ENCODE measurements at places on chromosomes 3 and 15.
A peak's percentile ranks its signal among the peaks of the same experiment; 100 is the strongest.

DNA sequence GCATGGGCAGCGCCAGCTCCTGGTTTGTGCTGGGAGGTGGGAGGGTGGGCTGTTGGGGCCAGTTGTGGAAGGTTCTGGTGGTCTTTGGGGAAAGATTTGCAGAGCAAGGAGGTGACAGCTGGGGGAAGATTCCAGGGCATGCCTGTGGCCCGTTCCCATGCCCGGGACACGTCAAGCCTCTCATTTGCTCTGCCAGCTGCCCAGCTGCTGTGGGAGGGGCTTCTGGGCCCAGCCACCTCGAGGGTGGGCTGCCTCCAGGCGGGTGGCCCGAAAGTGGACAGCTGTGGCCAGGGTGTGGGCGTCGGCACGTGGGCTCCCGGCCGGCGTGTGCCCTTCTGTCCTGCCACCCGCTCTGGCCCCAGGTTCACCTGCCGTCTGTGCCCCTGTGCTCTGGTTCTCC, 17.2 kb downstream of the PLXNA1 start:
- DNase-seq: no peak

- no peak for DNase-seq
These were observed 375.8 kb downstream of the TIGIT start for GRCh38 chr3:114669614-114670013.

GRCh38 chr3:164208048-164208447, 870.2 kb downstream of the SI start:
- DNase-seq: no peak

DNA sequence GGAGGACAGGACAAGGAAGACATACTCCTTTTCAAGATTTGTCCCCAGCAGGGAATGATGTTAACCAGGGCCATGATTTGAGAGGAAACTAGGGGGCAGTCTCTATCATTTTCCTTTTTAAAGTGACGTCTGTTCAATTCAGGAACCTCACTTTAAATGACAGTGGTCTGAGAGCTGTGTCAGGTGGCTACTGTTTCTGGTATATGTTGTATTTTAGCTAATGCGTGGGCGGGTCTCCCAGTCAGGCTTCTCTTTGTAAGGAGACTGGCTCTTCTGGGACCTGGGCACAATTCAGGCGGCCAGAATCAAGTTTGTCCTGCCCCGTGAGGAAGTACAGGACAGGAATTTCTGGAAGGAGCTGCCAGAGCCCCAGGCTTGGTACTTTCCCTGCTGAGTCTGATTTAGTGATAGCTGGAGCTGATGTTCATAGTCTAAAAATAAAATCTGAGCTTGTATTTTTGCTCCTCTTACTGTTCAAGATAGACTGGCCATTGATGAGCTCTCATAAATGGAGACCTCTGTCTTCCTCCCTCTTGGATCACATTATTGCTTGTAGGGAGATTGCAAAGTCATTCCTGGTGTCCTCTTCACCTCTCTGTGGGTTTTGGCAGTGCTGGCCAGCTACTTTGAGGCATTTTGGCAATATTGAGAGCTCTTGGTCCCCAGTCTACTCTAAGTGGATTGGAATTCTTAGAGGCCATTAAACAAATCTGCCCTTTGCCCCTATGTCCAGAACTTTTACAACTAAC, 25.6 kb downstream of the SQOR start:
- no peak for DNase-seq

GRCh38 chr15:98902931-98903330, 104.7 kb downstream of the PGPEP1L start:
- DNase-seq: no peak

DNA sequence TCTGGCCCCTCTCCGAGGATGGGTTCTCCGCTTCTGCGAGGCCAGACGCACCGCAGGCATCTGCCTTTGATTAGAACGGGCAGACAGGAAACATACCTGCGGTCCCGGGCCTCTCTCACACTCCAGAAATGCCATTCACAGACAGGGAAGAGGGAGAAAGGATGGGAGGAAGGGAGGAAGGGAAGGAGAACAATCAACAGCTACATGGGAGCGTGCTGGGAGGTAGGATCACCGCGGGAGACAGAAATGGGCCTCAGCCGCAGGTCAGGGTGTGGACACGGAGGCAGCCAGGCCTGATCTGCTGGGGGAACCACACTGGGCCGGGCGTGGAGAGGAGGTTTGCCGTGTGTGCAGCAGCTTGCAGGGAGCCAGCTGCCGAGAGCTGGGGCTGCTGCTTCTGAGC, 90.7 kb upstream of the RGMA start:
- no peak for DNase-seq

- no peak for DNase-seq
These were observed 1123.0 kb downstream of the ROBO1 start for GRCh38 chr3:78644847-78645246.

DNA sequence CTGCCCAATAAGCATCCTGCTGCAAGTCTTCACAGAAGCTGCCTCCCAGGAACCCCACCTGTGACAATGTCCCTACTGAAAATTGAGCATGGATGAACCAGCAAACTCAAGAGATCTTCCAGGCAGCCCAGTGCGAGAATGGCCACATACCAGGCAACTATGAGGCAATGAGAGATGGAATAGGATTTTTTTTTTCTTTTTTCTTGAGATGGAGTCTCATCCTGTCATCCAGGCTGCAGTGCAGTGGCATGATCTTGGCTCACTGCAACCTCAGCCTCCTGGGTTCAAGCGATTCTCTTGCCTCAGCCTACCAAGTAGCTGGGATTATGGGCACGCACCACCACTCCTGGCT, 60.9 kb upstream of the ARL8B start:
- no peak for DNase-seq

DNA sequence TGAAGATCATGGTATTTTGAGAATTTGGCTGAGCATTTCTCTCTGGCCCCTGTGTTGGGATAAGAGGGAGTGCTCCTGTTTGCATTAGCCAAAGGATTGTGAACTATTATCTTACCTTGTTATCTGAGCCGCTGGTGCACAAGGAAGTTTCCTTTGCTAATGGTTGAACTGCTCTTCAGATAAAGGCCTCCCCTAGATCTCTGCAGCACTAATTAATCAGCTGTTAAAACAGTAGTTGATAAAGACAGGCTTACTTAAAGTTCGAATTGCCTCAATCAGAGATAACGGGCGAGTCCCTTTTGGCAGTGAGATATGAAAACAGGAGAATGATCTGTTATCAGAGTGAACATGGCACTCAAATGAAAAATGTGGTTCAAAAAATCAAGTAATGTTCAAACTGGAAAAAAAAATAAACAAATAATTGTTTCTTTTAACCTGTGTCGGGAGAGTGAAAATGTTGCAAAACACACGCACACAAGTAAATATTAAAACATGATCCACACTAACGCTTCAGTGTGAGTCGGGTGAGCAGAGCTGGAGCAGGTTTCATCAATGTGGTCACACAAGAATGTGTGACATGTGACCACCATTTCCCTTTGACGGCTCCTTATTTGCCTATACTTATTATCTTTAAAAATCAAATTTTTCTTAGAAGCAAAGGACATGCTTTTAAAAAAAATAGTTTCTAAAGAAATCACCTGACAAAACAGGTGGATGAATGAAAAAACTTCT, 469.1 kb downstream of the SOX2 start:
- DNase-seq: no peak

GRCh38 chr15:90192961-90193786, 8.0 kb upstream of the SEMA4B start:
- DNase-seq: no peak

- no peak for DNase-seq
These were observed 21.8 kb upstream of the LIMD1 start for GRCh38 chr3:45572755-45573154.

- peak; percentile 92 for DNase-seq
These were observed 5.9 kb upstream of the TMEM115 start for GRCh38 chr3:50365080-50365841.

DNA sequence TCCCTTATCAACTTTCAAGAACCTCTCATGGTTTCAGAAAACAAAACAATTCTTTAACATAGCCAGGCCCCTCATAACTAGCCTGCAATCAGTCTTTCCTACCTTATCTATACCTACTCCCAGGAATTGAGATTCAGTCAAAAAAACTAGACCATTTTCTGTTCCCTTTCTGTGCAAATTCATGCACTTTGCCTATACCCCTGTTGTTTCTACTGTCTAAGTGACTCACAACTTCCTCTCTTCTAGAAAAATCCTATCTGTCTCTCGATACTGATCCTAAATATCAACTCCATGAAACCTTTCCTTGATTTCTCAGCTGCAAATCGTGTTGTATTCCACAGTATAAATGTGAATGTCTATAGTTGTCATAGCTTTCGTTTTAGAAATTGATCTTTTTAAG, 10.9 kb upstream of the IL1RAP start:
- DNase-seq: no peak

DNA sequence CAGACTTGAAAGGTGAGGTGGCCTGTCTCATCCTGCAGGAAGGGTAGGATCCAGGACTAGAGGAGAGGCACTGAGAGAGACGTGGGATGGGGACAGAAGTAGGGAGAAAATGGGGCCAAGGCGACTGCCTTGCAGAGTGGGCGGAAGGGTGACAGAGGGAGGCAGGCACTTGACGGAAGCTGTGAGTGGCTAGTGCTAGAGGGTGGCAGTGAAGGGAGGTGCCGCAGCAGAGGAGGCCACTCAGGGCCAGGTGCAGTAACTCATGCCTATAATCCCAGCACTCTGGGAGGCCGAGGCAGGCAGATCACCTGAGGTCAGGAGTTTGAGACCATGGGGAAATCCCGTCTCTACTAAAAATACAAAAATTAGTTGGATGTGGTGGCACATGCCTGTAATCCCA, 7.3 kb downstream of the CCDC33 start:
- DNase-seq: no peak

DNA sequence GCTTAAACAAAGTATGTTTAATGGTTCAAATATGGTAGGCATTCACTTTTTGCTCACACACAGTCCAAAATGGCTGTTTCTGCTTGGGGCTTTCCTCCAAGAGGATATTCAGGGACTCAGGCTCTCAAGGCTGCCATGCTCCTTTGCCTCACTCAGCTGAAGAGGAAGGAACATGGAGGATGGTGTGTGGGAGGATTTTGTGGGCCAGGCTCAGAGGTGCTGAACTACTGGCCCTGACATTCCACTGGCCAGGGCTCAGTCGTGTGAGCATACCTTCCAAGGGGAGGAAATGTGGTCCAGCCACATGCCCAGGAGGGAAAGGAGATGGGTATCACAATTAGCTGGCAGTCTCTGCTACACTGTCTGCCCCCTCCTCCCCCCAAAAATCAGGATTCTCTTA, 8.7 kb downstream of the PXYLP1 start:
- DNase-seq: no peak

GRCh38 chr15:42728560-42728959, 8.4 kb downstream of the CDAN1 start:
- no peak for DNase-seq

GRCh38 chr15:66429117-66429516, 42.4 kb downstream of the MAP2K1 start:
- no peak for DNase-seq

GRCh38 chr3:28792604-28793003, 444.0 kb upstream of the AZI2 start:
- DNase-seq: no peak

GRCh38 chr15:47717036-47717612, at the start of gene SEMA6D:
TSS of gene SEMA6D (plus strand) at chr15:47717505. CDS start at chr15:47759799, 42,294 bp downstream.
- no peak for DNase-seq

DNA sequence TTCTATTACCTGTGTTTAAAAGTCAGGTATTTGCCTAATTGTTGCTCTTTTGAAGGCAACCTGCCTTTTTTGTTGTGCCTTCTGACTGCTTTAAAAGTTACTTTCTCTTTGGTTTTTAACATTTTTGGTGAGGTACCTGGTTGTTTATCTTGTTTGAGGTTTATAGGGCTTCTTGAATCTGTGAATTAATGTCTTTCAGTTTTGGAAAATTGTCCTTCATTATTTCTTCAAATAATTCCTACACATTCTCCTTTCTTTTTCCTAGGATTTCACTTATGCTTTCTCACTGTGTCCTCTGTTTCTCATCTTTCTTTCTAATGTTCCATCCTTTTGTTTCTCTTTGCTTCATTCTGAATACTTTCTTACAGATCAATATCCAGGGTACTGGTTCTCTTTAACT, 30.8 kb downstream of the HHLA2 start:
- no peak for DNase-seq

DNA sequence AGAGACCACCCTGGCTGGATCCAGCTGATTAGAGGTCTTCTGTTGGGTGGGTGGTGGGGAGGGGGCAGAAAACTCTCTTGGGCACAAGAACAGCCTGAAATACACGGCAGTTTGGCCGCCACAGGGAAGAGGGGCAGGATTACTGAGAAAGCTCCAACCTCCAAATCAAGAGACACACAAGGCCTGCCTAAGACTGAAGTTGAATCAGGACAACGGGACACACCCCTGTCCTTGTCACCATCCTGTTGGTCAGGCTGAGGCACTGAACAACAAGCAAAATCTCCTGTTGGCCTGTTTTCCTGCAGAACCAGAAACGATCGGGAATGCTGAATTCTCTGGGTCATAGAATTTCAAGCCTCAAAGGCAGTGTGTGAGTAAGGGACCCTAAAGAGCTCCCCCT, 247.8 kb downstream of the FAM43A start:
- DNase-seq: no peak

DNA sequence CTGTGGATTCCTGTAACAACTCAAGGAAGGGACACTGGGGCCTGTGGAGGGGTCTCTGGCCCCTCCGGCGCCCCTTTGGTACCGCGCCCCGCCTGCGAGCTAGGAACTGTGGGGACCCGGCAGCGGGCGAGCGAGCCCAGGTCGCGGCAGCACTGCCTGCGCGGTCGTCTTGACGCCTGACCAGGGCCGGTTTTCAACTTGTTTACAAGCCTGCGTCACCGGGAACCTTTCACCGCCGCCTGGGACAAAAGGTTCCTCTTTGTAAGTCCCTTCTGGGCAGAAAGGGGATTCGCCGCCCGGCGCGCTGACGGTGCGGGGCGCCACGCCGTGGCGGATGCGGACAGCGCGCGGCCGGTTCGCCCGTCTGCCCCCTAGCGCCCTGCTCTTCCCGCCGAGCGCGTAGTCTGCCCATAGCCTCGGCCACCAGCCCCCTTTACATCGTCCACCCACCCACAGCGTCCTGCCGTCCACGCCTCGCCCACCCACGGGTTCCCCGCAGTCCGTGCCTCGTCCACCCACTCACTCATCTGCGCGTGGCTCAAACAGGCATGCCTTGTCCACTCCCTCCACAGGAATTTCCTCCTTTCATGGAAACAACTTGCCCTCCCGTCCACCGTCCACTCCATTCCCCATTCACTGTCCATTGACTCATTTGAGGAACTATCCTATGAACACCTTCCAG, 5.5 kb upstream of the CFAP100 start:
- no peak for DNase-seq

- DNase-seq: no peak
These were observed 211.1 kb downstream of the PDZRN3 start for GRCh38 chr3:73413619-73414018.

GRCh38 chr3:39189959-39190269, 2.5 kb downstream of the XIRP1 start:
- peak; percentile 32 for DNase-seq

GRCh38 chr3:36295296-36295695, 85.0 kb upstream of the STAC start:
- DNase-seq: no peak

GRCh38 chr3:195226900-195227447, 44.0 kb downstream of the XXYLT1 start:
- DNase-seq: no peak

DNA sequence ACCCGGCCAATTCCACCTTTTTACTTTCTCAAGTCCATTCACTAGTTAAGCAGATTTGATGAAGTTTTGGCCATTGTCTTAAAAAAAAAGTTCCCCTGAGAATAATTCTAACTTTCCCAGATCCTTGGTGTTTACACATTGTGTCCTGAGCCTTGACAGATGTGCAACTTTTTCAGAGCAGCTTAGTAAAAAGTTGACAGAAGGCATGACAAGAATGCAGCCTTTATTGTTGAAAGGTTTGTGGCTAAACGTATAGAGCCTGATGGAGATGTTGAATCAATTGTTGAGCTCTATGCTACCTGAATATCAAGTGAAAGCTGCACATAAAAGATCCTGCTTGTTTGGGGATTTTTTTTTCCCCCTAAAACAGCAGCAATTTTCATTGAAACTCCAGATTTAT, 75.3 kb upstream of the CMTM7 start:
- DNase-seq: no peak

Data from activated T-helper 1 cell treated with anti-CD3 and anti-CD28 coated beads, Interleukin-2, amount 50 U/mL, for 16 hours (primary cell).